Stimulated activated CD4-positive, alpha-beta T cell treated with anti-CD3 and anti-CD28 coated beads, Interleukin-2, amount 100 ng/mL, for 48 hours (primary cell): ENCODE measurements at places on chromosomes 13 and 19.

DNA sequence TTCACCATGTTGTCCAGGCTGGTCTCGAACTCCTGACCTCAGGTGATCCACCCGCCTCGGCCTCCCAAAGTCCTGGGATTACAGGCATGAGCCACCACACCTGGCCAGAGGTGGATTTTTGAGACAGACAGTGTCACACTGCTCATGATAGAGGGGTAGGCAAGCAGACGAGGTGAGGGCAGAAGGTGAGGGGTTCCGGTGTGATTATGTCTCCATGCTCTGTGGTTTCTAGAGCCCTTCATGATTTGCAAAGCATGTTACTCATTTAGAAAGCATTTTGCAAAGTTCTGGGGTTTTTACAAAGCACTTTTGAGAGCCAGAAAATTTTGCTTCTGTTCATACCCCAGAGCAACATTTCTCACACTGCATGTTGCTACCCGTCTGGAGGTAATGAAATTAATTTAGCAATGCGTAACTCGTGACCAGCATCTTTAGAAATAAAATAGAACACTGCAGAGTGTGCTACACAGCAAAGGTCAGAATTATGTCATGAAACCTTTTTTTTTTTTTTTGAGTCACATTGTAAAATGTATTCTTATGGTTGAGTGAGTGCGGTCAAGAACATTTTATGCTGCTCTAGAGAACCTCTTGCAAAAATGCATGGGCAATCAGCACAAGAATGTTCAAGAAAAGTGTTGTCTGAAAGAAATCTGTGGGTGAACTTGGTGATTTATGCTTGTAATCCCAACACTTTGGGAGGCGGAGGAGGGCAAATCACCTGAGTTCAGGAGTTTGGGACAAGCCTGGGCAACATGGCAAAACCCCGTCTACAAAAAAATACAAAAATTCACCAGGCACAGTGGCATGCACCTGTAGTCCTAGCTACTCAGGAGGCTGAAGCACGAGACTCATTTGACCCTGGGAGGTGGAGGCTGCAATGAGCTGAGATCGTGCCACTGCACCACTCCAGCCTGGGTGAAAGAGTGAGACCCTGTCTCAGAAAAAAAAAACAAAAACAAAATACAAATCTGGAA lies 58.0 kb downstream of the MAP4K1 start:
- DNase-seq = no peak

DNA sequence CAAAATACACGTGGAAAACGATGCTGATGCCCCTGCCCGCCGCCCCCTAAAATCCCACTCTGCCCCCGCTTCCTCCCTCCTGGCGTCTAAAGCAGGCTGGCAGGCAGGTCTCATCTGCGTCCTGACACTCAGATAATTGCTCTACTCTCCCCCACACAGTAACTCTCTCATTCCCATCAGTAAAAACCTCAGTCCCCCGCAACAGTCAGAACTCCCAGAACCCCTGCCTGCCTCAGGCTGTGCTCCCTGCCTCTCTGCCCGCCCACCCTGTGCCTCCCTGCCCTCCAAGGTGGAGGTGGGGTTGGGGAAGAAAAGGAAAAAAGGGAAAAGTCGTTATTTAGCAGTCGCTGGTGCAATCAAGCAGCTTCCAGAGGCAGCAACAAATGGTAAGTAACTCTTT lies 473.7 kb downstream of the EFNB2 start:
- no peak for DNase-seq

GRCh38 chr13:25677956-25678355 lies 306.2 kb downstream of the ATP8A2 start:
- DNase-seq = no peak

DNA sequence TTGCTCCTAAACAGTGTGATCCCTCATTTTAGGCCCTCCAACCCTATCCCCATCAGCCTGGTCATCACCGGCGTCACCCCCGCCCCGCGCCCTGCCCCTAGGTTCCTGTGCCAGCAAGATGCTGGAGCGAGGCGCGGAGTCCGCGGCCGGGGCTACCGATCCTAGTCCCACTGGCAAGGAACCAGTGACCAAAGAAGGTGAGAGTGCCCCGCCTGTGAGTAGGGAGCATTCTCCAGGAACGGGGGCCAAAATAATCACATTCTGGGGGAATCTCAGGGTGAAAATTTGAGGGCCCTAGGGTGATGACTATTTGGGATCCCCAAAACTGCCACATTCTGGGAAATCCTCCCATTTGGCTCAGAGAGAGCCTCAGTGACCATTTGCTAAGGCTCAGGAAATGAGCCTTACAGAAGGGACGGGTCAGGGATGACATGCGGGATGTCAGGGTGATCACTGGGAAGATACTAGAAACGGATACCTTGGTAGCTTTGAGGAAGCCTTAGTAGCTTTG lies 1.4 kb downstream of the ZNF575 start:
- DNase-seq = no peak

DNA sequence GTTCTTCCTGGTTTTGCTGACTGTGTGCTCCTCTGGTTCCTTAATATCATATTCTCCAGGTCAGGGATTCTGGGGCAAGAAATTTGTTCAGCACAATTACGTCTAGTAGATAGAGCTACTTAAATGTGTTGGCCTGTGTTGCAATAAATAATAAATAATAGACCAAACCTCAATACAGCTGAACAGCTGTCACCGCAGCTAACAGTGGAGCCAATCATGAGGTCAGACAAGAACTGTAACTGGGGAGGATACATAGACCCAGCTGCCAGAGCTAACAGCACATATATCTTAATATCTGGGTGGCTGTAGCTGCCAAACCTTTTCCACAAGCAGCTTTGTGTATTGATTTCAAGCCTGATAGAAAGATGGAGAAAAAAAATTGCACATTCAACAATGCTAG lies 1596.3 kb upstream of the PCDH20 start:
- DNase-seq = no peak

DNA sequence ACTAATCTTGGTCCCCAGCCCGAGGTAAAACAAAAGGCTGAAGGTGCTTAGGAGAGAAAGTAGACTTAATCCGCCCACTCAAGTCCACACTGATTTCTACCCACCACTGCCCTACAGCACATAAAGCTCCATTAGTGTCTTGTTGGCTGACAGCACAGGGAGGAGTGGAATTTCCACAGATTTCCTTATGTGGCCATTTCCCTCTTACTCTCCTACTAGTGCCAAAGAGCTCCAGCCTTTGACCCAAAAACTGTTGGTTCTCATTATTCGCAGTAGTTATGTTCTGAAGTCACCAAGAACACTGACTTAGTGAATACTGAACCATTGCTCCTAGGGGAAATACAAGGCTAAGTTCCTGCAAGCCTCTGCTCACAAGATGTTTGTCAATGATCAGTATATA lies 61.2 kb downstream of the RAB20 start:
- DNase-seq = no peak

GRCh38 chr13:42836930-42837690 lies 55.7 kb downstream of the FAM216B start:
- no peak for DNase-seq

- DNase-seq = no peak
These were observed 45.6 kb upstream of the UBE2L5 start for GRCh38 chr13:30376426-30377311.

DNA sequence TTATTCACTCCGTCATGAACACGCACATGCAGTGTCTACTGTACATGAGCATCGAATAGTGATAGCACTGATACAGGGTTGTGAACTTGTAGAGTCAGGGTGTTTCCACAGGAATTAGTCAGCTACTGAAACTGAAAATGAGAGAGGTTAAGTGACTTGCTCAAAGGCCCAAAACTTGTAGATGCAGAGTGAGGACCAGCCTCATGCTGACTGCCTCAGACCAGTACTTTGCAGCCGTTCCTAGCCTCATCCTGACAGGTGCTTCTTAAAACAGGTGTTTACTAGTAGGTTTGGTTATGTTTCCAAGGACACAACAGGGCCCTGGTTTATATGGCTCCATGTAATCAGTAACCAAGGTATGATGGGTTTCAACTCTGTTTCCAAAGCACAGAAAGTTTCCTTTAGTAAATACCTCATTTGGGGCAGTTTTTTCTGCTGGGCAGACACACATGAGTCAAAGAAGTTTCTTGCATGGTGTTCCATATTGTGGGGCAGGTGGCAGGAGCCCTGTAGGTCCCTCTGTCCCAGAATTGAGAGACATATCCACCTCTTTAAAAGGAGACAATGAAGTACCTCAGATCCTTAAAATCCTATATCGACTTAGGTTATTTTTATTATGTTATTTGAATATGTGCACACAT lies 16.0 kb downstream of the FGF9 start:
- DNase-seq = no peak

DNA sequence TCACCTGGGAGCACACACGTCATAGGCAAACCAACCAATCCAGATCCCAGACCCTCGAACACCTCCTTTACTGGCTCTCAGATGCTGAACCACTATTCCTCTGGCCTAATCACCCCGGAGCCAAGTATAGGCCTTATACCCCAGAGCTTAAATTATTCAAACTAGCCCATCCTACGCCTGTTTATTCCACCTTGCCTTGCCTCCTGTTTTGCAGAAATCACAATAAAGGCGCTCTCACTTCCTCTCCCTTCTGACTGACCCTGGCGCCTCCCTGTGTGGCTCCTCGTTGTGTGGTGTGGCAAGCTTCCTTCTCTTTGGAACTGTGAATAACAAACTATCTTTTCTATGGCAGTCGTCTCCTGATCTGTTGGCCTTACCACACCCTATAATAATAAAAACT lies 354.9 kb downstream of the ENOX1 start:
- DNase-seq = no peak
